ENCODE measurements at places on chromosomes 2 and 18.

- no peak for DNase-seq
These were observed 36.3 kb downstream of the CXCR4 start for GRCh38 chr2:136081582-136082210.

GRCh38 chr2:164620873-164621763 lies at the start of gene GRB14:
Gene GRB14 (minus strand): TSS chr2:164621482. CDS start chr2:164621309, 173 bp downstream.
- no peak for DNase-seq

GRCh38 chr2:224308272-224308911 lies 93.5 kb downstream of the FAM124B start:
- no peak for DNase-seq

DNA sequence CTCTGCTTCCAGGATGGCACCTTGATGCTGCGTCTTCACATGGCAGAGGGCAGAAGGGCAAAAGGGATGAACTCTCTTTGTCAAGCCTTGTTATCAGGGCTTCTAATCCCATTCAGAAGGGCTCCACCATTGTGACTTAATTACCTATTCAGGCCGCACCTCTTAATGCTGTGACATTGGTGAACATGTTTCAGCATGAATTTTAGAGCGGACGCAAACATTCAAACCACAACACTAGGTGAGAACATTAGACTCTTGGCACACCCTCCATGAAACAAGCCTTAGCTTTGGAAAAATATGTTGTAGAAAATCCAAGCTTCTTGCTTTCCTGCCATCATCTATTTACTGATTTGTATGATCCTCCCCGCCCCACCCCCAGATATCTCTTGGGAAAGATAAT lies 17.9 kb downstream of the DAW1 start:
- DNase-seq = no peak

- DNase-seq = no peak
These were observed 109.6 kb downstream of the LAMA3 start for GRCh38 chr18:23798824-23799223.

DNA sequence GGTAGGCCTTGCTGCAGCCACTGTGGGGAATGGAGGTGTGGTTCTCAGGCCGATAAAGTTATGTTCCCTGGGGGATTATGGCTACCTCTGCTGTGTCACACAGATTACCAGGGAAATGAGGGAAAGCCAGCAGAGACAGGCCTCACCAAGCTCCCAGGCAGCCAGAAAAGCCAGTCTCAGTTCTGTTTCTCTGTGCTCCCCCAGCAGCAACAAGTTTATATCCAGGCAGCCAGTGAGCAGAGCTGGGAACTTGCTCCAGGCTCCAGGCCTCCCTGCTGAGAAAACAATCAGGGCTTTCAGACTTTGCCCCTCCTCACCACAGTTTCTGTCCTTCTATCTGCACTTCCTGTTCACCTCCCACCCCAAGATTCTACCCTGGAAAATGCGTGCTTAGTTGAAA lies 596.6 kb upstream of the GYPC start:
- DNase-seq = no peak

DNA sequence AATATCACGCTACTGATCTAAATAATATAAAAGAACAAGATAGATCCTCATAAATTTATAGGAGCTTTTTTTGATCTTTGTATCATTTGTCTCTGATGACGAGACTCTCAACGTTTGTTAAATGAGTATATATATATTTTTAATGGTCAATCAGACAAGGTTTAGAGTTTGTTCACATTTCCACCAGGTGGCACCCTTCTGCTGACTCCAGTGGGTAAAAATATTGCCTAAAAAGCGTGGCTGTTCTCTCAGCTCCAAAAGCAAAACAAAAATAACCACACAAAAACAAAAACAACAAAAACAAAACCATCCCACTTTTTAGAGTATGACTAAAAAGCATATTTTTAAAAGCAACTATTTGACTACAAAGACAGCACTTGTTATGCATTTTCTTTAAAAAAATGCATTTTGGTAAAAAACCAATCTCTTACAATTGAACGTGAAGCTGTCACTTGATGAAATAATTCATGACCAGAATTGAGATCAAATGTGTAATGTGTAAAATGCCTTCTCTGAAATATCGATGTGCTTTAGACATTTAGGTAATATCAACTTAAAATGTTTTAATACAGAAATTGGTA lies 723.2 kb downstream of the DPP10 start:
- DNase-seq = no peak

- DNase-seq = no peak
These were observed 185.8 kb upstream of the CNTNAP5 start for GRCh38 chr2:123839326-123839725.

GRCh38 chr2:230644356-230644935 lies 68.2 kb upstream of the CAB39 start:
- no peak for DNase-seq

GRCh38 chr2:105344704-105345345 lies 7.5 kb downstream of the C2orf49 start:
- DNase-seq = no peak

DNA sequence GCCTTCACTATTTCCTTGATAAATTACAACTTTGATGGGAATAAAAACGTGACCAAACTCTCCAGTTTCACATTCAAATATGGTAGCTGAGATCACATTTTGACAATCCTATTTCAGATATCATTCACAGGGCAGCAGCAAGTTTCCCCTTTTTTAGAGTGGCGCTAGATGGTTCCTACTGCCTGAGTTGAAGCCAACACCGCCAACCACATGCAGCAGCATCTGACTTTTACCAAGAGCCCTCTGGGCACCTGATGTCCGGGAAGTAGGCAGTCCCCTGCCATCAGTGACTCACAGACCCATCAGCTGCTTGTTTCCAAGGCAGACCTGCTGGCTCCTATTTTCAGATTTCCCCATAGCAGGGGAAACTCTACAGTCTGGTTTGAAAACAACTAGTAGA lies 4.0 kb upstream of the MREG start:
- DNase-seq = no peak

Data from stimulated activated CD4-positive, alpha-beta T cell treated with anti-CD3 and anti-CD28 coated beads, TNF-alpha, amount 100 ng/mL, for 1 hour (primary cell).